Esophagus mucosa (tissue), 1 donor: ENCODE measurements at places on chromosomes 4 and X. TPM values are rescaled to one million over a fixed set of nuclear protein-coding genes. Genes with fewer than 3 reads are reported as not detected.

The GPRASP2 gene
- 3.1 TPM for total RNA-seq

The PROM1 gene
- total RNA-seq, result 5.2 TPM

The PRSS48 gene
- not detected for total RNA-seq

The GPRASP3 gene
- 1.8 TPM for total RNA-seq

The PCDH11X gene
- total RNA-seq, result not detected

The CC2D2A gene
- 9.6 TPM for total RNA-seq

The MAGEE1 gene
- total RNA-seq, result 0.84 TPM
